KBM-7 (cell line): ENCODE measurements at places on chromosomes 2 and 18.
A peak's percentile ranks its signal among the peaks of the same experiment; 100 is the strongest.

DNA sequence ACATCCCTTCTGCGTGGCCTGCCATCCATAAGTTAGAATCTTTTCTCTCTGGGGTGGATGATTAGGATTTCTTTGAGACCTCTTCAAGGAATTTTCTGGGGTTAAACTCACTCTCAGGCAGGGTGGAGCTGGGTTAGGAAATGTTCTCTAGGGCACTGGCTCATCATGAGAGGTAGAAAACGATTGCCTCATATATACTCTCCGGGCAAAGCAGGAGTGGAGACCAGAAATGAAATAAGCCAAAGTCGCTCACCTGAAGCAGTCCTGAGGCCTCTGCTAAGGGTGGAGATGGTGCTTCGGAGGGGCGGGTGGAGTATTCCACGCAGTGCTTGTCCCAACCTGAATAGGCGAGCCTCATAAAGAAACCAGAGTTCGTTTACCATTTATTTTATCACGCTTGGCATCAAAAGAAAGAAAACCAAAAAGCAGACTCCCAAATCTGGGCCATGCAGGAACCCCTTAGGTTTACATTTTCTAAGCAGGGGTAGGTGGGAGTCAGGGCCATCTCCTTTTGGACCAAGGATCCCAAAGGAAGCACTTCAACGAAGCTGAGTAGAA is 249.3 kb upstream of the MEIS1 start:
- no peak for DNase-seq

- no peak for DNase-seq
These were observed 82.5 kb downstream of the CERS6 start for GRCh38 chr2:168538534-168538933.

GRCh38 chr2:141554810-141555209 is 576.0 kb downstream of the LRP1B start:
- peak; percentile 70 for DNase-seq

DNA sequence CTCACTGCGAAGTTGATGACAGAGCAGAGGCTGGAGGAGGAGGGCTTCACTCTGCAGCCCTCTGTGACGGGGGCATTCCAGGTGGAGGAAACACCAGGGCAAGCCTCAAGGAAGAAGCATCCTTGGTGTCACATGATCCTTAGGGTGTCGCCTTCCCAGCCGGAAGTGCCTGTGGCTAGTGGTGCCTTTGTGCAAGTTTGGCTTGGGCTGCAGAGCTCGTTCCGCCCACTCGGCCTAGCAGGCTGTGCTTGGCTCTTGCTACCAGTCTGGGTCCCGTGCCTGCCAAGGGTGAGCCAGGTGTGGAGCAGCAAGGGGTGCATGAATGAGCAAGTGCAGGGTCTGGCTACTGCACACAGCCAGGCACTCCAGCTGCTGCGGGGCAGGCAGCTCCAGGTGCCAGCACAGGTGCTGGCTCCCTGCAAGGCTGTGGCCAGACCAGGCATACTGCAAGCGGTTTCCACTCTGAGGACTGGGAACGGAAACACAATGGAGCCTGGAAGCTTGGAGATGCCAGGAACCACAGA is 325.3 kb upstream of the SMIM21 start:
- no peak for DNase-seq

DNA sequence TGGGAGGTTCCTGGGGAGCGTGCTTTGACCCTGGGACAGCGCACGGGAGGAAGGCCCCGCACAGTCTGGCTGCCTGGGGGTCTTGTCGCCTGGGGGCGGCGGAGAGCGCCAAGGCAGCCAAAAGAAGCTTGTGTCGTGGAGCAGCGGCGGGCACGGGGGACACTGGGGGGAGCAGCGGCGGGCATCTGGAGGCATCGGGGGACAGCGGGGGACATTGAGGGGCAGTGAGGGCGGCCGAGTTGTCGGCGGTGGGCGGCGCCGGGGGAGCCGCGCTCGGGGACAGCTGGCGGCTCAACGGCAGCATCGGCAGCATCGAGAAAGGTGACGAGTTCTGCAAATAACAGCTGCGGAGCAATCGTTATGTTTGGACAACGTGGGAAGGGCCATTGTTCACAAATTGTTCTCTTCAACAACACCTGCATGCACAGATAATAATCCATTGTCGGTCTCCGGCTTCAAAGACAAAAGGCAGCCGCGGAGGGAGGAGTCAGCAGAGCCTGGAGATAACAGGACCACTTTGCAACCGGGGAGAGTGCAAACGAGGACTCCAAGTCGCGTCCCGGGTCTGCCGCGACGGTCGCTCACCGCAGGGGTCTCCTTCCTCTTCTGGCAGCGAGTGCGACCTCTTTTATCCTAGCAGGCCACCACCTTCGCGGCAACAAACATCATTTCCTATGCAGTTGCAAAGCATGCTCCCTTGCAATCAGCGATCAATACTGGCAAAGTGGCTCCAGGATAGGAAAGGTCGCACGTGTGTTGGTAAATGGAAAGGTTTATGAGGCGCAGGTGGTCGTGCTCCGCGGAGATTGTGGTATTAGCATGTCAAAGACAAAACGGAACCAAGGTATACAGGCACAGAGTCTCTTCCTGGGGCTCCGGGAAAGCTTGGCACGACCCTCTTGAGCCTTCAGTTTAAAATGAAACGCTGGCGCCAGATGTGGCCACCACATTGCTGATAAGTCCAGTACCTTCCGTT is 132.3 kb upstream of the DLX2 start:
- peak; percentile 89 for DNase-seq

GRCh38 chr2:57759131-57759530 is 287.5 kb upstream of the VRK2 start:
- DNase-seq = no peak

DNA sequence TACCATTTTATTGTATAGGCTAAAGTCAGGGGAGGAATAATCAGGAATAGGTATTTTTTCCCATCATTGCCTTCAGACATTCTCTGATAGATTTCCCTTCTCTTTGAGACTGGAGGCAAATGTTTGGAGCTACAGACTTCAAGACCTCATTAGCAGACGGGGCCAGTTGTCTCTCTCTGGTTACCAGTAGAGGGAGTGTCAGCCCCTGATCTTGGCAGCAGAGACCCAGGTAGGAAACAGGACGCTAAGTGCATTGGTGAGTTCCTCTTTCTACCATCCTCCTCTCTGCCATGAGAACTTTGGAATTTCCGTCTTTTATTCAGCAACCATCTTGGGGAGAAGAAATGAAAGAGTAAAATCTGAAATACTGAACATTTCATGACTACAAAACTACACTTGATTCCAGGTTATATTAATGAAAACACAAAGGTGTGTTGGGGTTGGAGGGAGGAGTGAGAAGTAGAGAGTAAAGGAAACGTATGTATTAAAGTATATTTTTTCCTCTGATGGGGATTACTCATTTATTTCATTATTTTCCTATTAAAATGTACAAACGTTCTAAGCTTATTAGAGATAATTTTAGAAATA is 186.2 kb upstream of the GCFC2 start:
- peak; percentile 68 for DNase-seq

GRCh38 chr2:96325041-96325883 is at the start of gene ITPRIPL1:
TSS of gene ITPRIPL1 (plus strand) at chr2:96325317. CDS start at chr2:96325840, 523 bp downstream.
- peak; percentile 59 for DNase-seq

GRCh38 chr2:241771286-241772062 is 5.1 kb upstream of the GAL3ST2 start:
- no peak for DNase-seq

DNA sequence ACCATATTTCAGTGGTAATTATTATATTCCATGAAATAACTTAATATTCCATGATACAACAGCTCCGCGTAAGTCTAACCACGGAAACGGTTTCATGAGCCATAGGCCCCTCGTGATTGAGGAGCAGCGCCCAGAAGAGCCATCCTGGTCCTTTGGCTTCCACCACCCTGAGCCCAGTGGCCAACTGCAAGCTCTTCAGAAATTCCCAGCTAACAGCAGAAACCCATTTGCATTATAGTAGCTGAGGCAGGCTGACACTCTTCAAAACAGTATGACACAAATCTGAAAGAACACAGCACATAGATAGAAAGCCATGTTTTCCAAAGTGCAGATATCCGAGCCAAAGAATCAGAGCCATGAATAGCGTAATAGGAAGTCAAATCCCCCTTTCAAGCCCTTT is 120.9 kb upstream of the NFATC1 start:
- DNase-seq = no peak

GRCh38 chr2:137947728-137948336 is 16.4 kb upstream of the HNMT start:
- DNase-seq = peak; percentile 77

- no peak for DNase-seq
These were observed 104.9 kb downstream of the TTN start for GRCh38 chr2:178702361-178702760.

- no peak for DNase-seq
These were observed 79.7 kb downstream of the EHBP1 start for GRCh38 chr2:62785216-62785615.
